ENCODE measurements at places on chromosomes 6 and 20.

DNA sequence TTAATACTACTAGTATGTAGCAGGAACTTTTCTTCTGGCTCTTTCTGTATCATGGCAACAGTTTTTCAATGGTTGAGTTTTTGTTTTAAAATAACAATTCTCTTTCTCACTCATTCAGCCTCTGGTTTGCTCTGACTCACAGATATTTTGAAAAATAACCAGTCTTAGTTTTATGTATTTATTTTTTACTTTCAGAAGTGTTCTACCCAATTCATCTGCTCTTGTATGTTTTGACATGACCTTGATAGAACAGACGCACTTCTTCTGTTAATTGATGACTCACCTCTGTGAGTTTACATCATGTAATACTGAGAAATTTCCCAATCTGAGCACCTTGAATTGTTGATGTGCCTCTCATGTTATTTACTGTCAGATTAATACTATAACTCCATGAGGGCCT, 178.9 kb downstream of the SASH1 start:
- no peak for DNase-seq

GRCh38 chr6:6483168-6483567, 105.4 kb upstream of the LY86 start:
- DNase-seq: no peak

DNA sequence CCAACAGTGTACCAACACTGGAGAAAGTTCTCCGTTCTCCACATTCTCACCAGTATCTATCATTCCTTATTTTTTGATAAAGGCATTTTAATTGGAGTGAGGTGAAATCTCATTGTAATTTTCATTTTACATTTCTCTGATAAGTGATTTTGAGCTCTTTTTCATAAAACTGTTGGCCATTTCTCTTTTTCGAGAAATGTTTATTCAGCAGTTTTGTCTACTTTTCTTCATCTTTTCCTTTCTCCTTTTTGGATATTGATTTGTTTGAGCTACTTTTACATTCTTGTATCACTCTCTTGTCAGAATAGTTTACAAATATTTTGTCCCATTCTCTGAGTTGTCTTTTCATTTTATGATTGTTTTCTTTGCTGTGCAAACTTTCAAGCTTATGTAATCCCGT, 555.2 kb downstream of the COL12A1 start:
- no peak for DNase-seq

DNA sequence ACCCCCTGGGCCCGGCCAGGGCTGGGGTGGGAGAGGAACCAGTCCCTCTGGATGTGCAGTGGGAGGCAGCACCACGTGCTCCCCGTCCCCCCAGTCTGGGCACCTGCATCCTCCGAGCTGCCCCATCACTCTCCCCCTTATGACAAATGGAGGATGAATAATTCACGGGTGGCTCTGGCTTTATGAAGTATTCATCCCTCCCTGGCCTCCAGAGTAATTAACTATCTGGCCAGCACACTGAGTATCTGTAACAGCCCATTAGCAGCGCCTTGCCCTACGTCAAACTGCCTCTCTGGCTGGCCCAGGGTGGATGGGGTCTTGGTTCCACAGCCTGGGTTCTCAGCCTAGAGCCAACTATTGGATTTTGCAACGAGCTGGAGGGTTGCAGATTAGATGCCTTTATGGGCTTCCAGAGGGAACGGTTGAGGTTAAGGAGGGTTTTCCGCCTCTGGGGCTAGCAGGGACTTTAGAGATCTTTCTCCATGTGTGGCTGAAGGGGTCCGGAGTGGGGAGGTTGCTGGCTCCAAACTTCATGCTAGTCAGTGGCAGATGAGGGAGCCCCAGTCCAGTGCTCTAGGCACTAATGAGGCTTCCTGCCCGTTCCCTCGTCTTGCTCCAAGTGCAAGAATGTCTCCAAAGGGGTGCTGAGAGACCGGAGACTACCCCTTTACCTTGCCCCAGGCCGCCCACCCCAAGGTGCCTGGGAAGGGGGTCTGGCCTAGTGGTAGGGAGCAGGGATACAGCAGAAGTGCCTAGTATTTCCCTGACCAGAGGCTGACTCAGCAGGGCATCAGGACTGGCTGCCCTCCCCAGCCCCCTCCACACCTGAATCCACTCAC, 53.5 kb upstream of the MLN start:
- no peak for DNase-seq

DNA sequence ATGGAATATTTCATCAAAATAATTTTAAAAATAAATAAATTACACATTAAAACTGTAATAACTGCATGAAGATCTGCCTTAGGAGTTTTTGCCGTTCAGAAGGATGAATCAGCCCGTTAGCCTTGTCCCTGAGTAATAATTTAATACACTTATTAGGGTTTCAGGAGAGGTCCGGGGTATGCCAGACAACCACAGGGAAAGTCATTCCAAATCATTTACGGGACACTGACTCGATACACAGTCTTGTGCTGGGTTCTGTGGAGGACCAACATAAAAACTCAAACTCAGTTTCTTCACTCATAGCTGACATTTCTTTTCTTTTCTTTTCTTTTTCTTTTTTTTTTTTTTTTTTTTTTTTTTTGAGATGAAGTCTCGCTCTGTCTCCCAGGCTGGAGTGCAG, 735 bp upstream of the LY6G6F start:
- DNase-seq: no peak

DNA sequence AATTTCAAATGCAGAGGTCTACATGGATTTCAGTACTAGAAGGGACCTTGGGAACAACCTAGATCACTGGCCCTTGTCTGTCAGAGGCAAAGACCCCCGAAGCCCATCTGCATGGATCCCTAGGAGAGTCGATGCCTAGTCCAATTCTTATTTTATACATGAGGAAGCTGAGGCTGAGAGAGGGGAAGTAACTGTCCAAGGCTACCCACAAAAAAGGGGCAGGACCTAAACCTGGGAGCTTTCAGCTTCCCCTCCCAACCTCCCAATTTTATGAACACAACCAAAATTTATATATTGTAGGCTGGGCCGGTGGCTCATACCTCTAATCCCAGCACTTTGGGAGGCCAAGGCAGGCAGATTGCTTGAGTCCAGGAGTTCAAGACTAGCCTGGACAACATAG, 73.2 kb downstream of the TRERF1 start:
- DNase-seq: no peak

DNA sequence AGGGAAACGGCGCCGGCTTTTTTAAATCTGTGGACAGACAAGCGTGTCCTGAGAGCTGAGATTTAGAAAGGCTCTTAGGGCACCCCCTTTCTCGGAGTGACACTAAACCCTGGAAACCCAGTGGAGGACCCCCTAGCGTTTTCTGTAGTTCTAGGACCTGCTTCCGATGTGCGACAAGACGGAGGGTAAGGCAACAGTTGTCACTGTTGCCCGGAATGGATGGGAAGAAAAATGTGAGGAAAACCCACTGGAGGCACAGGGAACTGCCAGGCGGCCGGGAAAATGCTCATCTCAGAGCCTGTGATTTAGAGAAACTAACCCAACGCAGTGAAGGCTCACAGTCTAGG, 551 bp upstream of the ATP5F1E start:
- DNase-seq: no peak

DNA sequence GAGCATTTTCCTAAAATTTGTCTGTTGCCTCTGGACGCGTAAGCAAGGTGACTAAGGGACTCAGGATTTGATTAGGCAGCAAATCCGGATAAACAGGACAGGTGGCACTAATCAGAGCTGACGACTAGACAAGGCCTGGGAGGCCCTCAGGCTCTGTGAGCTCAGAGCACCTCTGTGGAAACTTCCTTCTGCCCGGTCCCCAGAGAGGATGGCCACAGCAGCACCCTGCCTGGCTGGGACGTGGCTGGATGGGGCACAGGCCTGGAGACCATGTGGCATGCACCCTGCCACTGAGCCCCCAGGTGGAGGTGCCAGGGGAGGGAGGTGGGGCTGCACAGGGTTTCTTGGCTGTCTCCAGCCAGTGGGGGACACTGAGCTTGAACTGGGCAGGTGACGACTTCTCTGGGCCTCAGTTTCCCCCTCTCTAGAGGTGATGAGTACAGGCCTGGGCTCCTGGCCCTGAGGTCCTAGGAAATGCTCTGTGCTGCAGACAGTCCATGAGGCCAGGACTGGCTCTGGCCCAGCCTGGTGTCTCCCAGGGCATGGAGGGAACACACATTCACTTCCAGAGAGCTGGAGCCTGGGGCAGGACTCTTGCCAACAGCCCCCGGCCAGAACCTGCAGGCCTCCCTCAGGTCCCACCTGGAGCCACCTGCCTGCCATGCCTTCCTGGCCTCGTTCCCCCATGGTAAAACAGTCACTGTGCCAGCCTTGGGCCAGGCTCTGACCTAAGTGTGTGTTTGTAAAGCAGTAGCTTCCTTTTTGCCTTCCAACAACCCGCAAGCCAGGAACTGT, 39.6 kb upstream of the STX16 start:
- no peak for DNase-seq

- no peak for DNase-seq
Measured at GRCh38 chr6:110520992-110521543, 44.7 kb upstream of the SLC22A16 start.

GRCh38 chr6:84623956-84624680, 140.3 kb downstream of the TBX18 start:
- no peak for DNase-seq

GRCh38 chr6:42314571-42315258, 97.1 kb upstream of the MRPS10 start:
- no peak for DNase-seq

DNA sequence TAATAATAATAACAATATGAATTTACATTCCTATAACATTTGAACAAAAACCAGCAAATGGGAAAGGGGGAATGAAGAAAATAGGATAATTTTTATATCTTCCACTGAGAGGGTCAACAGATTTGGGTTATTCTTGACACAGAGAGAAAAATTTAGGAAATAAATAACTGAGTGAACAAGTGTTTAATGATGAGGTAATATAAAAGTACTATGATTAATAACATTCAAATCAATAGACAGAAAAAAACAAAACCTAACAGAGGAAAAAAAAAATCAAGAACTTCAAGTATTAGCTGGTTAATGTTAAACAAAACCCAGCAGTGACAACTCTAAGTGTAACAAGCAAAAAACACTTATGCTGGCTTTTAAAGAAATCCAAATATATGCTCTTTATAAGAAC, 66.5 kb downstream of the LCA5 start:
- DNase-seq: no peak

DNA sequence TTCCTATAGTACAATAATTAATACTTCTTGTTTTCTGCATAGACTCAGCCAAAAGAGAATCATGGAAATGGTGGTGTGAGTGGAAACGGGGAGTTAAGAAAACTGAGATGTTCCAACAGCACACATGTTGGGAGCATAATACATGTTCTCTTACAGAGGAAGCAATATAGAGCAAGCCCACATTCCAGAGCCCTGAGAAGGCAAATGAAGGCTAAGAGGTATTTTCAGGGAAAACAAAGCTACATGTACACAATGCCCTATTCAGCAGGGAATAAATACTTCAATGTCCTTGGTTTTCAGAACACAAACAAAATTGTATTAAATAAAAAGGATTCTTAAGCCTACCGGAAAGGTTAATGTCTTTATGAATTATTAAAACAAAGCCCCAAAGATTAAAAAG, 35.1 kb upstream of the SMIM8 start:
- no peak for DNase-seq

All from stimulated activated CD4-positive, alpha-beta T cell treated with anti-CD3 and anti-CD28 coated beads, Interleukin-1b, Interleukin-23, amount 100 ng/mL, for 4 hours (primary cell).